ENCODE measurements at places on chromosomes 3 and 15.
A peak's percentile ranks its signal among the peaks of the same experiment; 100 is the strongest.

GRCh38 chr3:57787867-57788623 lies 31.9 kb downstream of the SLMAP start:
- DNase-seq, result no peak

DNA sequence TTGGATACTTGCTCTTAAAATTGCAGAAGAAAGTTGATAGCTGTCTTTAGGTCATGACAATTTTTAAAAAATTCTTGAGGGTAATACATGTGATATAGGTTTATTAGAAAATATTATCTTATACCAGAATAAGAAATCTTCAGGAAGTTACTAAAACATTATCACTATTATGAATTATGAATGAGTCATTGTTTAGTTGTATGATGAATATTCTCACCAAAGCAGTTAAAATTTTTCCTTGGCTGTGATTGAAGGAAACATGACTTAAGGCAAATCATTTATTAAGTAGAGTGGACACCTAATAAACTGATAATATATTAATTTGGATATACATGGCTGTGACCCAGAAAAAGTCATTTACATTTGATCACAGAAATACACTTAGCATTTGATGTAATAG lies 30.1 kb downstream of the APPL1 start:
- DNase-seq, result no peak

DNA sequence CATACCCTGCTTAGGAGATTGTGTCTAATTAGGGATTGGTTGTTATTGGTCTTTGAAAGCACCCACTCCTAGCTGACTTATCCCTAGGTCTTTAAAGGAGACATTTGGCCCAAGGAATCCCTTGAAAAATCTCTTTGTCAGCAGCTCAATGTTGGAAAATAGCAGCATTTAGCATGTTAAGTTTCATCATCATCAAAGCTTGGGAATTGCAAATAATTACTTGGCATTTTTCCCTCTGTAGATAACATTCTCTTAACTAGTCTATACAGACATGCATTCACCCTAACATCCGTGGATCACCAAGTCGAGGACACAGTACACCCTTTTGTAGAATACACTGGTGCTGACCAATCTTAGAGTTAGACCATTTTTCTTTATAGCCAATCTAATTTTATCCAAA lies 332.2 kb downstream of the AGBL1 start:
- DNase-seq, result no peak

- DNase-seq, result no peak
Observed at GRCh38 chr3:133880287-133880686, 15.4 kb downstream of the RAB6B start.

DNA sequence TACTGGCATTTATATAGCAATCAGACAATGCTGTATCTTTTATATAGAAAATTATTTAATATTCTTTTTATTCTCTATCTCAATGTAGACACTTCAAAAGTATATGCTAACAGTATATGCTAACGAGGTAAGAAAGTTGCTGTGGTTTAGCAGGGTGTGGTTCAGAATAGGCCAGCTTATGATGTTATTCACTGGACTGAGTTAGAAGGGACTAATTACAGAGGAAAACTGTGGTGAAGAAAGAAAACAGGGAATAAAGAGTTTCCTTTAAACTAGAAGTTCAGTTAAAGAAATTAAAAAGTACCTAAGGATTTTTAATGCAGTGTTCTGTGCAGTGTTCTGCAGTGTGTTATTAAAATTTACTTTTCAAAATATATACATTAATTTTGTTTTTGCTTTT lies 59.4 kb downstream of the MYO9A start:
- no peak for DNase-seq

DNA sequence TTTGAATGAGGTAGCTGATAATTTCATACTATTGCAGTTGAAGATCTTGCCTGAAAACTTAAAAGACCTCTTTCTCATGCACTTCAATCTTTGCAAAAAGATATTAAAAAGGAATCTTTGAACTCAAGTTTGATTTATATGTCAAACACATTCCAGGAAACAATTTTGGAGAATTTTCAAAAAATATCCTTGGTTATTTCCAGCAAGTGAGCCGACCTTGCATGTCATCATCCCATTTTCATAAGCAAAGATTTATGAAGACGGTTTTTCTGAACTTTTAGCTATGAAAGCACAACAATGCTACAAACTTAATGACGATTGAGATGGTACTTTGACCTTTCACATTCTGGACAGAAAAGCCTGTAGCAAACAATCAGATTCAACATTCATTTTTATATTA lies 95.6 kb downstream of the RFX7 start:
- DNase-seq, result no peak

DNA sequence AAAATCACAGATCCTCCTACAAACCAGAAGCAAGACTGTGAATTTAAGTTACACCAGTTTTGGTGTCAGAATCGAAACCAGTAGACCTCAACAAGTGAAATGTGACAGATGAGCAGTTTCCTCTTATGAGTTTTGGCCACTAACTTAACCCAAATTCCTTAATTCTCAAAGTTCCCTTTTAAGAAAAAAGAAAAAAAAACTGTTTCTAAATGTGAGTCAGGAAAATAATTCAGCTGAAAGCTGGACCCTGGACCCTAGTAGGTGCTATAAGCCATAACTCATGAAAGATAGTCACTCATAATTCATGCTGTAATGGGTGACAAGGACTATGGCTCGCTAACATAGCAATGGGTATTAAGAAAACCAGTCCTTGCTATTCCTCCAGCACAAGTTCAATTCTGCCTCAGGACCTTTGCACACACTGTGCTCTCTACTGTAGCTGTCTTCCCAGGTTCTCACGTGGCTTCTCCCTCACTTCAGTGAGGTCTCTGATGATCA lies 9.0 kb upstream of the THRB start:
- DNase-seq, result no peak

DNA sequence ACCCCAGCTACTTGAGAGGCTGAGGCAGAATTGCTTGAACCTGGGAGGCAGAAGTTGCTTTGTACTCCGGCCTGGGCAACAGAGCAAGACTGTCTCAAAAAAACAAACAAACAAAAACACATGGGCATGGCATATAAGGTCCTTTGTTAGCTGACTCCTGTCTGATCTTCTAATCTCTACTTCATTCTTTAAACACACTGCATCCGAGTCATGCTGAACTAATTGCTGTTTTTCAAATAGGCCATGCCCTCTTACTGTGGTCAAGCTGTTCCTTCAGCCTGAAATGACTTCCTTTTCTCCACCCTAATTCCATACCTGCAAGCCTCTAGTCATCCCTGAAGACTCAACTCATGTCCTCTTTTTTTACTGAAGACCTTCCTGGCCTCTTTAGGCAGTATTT lies 22.3 kb upstream of the SLMAP start:
- no peak for DNase-seq

- peak; percentile 92 for DNase-seq
Observed at GRCh38 chr3:45994419-45995235, 997 bp downstream of the FYCO1 start.

DNA sequence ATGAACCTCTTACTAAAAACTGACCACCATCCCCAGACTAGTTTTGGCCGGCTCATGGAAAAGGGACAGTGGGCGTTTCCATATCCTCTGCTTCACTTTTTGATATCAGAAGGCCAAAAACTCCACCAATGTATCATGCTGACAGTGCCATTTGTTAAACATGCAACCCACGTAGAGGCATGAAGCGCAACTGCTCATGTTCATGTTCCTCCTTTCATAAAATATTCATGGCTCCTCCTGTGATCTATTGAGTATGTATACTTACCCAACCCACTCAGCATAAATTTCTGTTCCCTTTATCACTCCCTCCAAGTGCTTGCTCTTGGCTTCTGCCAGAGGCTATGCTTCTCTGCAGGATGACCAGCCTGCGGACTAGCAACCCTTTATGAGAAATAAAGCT lies 58.7 kb upstream of the TGFBR2 start:
- DNase-seq, result no peak

DNA sequence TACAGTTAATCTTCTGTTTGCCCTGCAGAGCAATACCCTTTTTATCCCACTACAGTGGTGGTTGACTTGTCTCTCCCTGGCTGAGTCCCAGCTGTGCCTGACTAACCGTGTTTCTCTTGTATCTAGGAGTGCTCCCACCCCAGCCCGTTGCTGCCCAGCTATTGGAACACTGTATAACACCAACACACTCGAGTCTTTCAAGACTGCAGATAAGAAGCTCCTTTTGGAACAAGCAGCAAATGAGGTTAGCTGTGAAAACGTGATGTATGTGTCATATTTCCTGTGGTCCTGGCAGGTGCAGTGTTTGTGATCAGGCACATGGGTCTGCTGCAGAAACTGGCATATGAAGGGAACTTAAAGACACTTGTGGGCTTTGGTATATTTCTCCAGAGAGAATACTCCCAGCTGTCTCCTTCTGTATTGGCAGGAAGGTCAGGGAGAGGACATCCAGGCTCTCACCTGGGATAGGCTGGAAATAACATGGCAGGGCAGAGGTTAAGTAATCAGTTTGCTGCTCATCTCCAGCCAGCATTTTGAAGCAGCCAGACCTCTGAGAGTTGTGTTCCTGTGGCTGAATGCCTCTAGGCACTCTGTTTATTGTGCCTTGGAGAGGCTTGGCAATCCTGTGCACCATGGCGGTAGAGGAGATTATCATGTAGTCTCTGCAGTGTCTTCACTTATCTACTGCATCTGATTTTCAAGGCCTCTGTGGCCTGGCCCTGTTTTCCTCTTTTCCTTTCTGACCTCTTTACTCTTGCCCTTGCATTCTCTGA lies 34.8 kb downstream of the ATG7 start:
- no peak for DNase-seq

DNA sequence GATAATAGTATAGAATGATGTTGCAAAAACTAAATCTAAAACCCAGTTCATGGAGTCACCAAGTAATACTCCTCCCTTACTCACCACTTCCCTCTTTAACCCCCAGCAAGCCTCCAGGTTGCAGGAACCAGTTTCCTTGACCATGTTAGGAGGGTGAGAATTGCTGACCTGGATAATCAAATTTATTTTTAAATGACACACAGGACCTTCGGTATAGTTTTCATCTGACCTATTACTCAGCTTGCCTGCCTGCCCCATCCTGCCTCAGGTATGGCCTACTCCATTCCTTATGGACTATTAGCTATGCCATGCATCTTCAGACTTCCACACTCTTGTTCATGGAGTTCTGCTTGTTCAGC lies 883 bp downstream of the RTP4 start:
- no peak for DNase-seq

DNA sequence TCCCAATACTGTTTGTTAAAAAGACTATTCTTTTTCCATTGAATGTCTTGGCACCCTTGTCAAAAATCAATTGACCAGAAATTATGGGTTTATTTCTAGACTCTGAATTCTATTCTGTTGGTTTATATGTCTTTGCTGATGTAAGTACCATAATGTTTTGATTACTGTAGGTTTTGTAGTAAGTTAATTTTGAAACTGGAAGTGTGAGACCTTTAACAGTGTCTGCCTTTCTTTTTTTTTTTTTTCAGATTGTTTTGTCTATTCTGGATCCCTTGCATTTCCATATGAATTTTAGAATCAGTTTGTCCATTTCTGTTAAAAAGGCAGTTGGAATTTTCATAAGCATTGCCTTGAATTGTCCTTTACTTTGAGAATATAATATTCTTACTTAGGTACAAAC lies 13.6 kb downstream of the ATP2C1 start:
- DNase-seq, result no peak

DNA sequence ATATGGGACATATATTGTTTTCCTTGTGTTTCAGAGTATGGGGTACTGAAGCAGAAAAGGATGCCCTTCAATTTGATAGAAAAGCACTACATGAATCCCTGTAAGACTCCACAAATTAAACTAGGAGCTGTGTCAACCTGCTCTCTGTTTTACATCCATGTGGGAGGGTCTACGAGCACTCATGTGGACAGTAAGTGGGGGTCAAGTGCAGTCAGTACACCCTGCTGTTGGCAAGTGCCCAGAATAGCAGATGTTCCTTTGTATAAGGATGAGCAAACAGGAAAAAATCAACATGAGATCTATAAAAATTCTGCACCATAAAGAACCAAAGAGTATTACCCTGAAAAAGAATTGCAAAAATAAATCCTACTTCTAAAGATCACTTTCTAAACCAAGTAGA lies 659.9 kb downstream of the SI start:
- DNase-seq, result peak; percentile 74

- no peak for DNase-seq
Observed at GRCh38 chr15:51924156-51925068, 47.2 kb downstream of the LEO1 start.

- DNase-seq, result no peak
Observed at GRCh38 chr3:26989037-26989436, 366.5 kb downstream of the LRRC3B start.

DNA sequence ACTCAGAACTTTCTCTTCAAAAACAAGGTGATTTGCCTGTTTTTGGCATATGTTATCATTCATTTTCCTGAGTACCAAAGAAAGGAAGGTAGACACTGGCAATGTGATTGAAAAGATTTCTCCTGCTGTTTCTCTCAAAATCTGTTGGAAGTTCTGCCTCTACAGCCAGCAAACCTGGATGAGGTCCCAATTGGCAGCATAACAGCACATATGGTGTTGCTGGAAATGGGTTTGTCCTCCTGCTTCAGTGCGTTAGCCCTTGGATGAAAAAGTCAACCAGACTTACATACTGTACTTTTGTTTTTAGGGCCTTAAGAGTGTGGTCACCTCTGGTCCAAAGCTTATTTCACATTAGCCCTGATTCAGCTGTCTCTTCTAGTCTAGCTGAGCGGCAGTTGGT lies 237.6 kb upstream of the MME start:
- no peak for DNase-seq

- no peak for DNase-seq
Observed at GRCh38 chr15:73891328-73892315, 18.3 kb downstream of the TBC1D21 start.

DNA sequence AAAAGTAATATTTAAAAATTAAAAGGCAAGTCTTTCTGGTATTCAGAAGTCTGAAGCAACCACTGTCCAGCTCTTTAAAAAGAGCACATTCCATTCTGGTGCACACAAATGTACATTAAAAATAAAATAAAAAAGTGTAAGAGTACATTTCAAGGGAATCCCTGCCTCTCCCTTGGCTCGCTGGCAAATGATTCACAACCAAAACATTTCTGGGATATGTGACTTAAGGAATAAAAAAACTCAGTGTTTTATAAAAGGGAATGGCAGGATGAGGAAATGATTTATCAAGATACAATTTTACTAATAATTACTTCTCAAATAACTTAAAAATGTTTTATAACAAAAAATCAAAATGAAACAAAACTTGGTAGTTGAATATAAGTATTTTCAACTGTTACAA lies 23.8 kb upstream of the ANXA2 start:
- DNase-seq, result no peak

- no peak for DNase-seq
Observed at GRCh38 chr15:72082176-72082575, 35.8 kb downstream of the MYO9A start.

DNA sequence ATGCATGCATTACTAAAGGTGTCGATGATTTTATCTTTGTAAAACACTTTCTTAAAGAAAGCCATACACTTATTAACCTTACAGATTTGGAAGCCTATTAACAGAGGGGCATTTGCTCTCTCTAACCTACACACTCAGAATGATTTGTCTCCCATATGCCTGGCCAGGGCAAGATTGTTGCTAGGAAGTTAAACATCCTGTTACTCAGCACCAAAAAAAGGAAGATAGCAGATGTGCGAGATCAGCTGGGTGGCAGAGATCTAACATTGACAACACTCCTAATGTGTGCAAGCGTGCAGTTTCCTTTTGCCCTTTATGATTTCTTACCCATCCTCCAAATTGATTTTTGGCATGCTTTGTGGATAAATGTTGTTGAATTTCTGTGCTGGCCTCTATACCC lies 73.9 kb upstream of the TMEM108 start:
- no peak for DNase-seq
